SW480 (cell line): ENCODE measurements at places on chromosomes 6 and 20.

DNA sequence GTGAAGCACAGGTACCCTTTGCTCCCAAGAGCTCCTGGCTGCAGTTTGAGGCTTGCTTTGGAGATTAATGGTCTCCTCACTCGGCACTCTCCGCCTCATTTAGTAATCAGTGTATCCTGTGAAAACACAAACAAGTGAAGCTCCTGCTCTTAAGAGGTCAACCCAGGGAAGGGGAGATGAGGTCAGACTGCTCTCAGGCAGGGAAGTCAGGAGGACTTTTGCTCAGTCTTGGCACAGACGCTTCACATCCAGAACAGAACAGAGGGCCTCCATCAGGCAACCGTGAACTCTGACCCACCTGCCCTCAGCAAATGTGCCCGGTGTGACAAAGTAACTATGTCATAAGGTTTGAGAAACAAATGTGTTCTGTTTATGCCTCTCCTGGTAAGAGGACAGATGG lies 428.8 kb upstream of the JARID2 start:
- DNase-seq: no peak

DNA sequence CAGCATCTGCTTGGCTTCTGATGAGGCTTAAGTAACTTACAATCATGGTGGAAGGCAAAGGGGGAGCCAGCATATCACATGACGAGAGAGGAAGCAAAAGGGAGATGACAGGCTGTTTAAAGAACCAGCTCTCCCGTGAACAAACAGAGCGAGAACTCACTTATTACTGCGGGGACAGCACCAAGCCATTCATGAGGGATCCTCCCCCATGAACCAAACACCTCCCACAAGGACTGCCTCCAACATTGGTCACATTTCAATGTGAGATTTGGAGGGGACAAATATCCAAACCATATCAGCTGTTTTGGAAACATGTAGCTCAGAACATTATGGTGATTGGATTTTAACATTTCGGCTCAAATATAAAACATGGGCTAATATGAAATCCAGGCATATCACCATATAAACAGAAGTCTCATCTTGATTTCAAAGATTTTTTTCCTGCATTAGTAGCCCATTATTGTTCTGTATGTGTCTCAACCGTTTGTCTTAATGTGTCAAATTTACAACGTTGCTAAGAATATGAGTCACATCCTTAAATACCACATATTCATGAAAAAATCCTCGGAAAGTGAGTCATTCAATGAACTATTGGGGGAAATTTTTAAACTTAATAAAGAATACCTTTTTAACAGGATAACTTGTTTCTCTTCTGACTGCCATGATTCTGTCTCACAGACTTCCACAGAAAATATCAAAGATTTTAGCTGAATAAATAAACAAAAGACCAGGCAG lies 894.3 kb downstream of the TFAP2A start:
- DNase-seq: no peak

DNA sequence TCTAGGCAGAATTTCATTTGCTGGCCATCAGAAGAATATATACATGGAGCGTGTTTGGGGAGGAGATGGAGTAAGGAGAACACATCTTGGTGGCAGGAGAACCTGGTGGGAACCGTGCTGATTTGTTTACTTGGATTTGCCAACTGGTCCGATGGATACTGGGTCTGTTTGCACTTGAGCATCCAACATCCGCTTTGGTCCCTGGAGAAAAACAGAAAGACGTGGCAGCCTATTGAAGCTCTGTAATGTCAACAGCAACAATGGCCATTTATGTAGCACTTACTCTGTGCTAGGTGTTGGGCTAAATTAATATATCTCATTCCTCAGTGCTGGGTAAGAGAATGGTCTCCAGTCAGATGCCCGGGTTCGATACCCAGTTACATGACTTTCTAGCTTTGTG lies 125.6 kb downstream of the BCAS1 start:
- DNase-seq: no peak

DNA sequence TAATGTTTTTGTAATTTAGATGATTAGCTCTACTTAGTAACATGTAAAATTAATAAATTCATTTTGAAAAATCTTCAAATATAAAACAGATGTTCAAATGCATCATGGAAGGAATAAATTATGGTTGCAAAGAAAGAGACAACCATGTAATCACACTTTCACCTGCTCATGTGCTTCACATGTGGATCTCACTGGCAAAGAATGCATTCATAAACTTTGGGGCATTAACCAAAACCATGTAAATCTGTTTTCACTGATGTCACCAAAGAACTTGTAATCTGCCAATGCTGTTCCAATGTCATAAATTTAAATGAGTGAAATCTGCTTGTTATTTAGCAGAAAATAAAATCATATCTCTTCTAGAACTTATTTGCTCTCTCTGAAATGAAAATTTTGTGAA lies 142.7 kb downstream of the TENT5A start:
- DNase-seq: no peak

- peak; percentile 91 for DNase-seq
Observed at GRCh38 chr6:34235307-34236130, 1.2 kb upstream of the HMGA1 start.

DNA sequence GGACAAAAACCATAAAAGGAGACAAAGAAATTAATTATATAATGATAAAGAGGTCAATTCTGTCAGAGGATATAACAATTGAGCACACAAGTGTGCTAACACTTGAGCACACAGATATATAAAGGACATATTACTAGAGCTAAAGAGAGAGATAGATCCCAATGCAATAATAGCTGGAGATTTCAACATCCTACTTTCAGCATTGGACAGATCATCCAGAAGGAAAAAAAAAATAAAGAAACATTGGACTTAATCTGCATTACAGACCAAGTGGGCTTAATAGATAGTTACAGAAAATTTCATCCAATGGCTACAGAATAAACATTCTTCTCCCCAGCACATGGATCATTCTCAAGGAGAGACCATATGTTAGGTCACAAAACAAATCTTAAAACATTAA lies 9.9 kb downstream of the VNN1 start:
- no peak for DNase-seq

DNA sequence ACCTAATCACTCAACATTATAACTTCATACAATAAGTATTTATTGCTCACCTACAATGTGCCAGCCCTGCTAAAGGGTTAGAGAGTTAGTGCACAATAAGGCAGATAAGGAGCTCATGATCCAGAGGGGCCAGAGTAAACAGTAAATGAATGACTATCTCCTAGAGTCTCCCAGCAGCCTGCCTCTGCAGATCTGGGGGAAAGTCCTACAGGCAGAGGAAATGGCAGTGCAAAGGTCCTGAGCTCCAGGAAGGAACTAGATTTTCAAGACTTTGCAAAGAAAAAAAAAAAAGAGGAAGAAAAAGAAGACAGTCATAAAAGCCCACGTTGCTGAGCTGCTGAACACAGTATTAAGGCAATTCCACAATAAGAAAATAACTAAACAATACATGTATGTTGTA lies 160.1 kb downstream of the SIM1 start:
- no peak for DNase-seq

DNA sequence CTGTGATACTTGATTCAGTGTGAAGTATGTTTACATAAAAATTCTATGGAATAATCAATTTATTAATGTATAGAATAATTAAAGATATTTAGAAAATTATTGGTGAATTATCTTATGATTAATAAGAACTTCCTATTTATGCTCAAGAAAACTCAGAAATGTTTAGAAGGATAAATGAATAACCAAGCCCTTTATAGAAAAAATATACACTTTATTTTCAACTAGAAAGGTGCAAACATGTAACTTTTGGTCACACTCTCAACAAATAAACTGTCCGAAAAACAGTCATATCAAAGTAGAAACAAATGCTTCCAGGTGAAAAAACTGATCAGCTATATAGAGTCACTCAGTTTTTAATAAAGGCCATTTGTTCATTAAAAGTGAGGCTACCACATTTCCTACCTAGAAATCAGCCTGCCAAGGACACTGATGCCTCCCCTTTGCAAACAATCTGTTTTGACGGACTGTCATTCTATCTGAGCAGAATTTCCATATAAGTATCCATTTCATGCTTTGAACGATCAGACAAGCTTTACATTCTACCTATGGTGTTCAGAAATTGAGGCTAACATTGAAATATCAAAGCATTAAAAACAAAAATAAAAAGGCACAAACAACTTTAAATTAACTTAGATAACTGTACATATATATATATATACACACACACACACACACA lies 3.0 kb downstream of the CCN2 start:
- no peak for DNase-seq

DNA sequence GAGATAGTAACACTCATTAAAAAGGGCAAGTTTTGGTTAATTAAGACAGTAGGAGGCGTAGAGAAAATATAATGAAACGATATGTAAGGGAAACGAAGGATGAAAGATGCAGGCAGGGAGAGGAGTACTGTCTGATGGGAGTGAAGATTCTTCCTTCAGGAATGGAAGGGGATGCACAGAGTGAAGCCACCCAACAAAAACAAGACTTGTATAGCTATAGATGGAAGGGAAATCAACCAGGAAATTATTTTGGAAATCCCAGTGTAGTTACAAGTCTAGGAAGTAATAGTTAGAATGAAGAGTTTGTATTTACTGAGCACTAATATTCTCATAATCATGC lies 19.7 kb upstream of the HLA-DRB1 start:
- DNase-seq: no peak

- no peak for DNase-seq
Observed at GRCh38 chr6:68476611-68477010, 158.5 kb upstream of the ADGRB3 start.

GRCh38 chr6:83265384-83265783 lies 72.2 kb downstream of the RWDD2A start:
- no peak for DNase-seq

- DNase-seq: no peak
Observed at GRCh38 chr6:41161380-41161779, 1.5 kb downstream of the TREM2 start.

DNA sequence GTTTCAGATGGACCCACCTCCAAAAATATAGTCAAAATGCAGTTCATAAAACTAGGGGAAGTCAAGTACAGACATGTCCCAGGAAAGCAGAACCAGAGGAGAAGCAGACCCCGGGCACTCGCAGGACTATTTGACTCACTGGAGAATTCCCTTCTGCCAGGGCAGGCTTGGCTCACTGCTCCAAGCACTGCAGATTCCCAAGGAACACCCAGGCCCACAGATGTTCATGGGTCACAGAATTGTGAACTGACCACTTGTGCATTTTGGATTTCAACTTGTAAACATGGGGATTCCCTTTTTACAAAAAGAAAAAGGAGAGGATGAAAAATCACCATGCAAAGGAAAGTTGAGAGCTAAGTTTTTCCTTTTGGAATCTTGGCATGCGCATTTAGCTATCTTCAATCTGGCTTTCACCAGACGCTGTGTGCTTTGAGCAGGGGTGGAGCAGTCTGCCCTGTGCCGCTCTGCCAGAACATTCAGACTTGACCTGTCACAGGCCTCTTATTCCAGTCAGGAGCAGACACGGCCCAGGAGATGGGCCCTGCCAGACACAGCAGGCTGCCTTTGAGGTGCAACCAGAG lies 237.5 kb upstream of the TAB2 start:
- DNase-seq: no peak

DNA sequence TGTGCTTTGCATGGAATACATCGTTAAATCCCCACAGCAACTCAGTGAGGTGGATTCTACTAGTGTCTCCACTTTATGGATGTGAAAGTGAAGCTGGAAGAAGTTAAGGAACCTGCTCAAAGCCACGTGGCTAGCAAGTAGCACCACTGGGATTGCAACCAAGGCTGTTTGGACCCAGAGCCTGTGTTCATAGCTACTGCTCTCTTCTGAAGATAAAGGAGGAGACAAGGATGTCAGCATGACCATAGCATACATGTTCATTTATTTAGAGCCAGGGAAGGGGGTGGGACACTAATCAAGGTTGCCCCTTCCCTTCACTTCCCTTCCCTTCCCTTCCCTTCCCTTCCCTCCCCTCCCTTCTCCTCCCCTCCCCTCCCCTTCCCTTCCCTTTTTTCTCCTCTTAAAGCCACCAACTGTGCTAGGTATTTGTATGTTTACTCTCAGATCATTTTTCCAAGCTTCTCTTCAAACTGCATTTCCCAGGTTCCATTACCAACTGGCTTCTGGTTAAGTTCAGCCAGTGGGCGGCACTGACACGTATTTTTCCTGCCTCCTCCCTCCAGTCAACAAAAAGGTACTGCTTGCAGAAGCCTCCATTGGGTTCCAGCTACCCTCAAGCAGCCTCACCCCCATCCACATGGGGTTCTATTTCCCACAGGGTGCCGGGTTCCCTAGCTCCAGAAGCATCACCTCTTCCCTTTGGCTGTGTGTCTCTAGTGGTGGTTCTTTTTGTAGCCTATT lies 134.9 kb downstream of the BCAS1 start:
- no peak for DNase-seq

GRCh38 chr6:140051521-140052512 lies 677.4 kb upstream of the CITED2 start:
- DNase-seq: no peak

DNA sequence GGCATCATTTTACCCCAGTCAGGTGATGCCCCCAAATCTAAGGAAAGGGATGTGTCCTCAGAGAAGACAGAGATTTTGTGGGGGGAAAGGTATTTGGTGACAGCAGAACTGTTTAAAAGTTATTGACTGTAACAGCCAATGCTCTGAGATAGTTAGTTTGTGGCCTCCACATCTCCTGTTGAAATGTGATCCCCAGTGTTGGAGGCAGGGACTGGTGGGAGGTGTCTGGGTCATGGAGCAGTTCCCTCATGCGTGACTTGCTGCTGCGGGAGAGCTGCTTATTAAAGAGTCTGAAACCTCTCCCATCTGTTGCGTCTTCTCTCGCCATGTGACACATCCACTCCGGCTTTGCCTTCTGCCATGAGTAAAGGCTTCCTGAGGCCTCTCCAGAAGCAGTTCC lies 282.8 kb upstream of the FOXQ1 start:
- peak; percentile 83 for DNase-seq

DNA sequence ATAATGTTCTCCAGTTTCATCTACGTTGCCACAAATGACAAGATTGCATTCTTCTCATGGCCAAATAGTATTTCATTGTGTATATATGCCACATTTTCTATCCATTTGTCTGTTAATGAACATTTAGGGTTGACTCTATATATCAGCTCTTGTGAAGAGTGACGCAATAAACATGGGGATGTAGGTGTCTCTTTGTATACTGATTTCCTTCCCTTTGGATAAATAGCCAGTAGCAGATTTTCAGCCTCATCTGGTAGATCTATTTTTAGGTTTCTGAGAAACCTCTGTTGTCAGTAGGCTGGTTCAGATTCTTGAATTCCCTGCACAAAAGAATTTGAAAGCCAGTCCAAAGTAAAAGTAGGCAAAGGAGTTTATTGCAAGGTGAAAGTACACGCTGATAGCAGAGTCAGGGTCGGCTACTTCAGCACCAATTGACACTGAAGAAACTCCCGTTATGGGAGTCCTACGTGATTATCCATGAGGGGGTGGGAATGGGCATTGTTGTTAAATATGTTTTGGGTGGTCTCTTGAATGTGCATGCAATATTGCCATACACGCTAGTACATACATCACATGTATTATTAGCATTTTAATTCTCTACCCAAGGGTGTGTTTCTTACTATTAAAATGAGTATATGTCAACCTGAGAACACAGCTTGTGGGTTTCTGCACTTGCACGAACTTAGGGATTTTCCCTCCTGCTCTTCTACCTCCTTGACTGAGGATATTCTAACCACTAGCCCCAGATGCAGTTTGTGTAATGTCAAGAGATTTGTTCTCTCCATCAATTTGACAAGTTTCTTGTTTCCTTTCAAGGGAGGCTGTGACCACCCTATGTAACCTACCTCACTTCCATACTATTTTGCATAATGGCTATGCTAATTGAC lies 14.4 kb upstream of the SLC17A2 start:
- DNase-seq: no peak
